HS-27A (cell line): ENCODE measurements at places on chromosomes 5 and 9.

DNA sequence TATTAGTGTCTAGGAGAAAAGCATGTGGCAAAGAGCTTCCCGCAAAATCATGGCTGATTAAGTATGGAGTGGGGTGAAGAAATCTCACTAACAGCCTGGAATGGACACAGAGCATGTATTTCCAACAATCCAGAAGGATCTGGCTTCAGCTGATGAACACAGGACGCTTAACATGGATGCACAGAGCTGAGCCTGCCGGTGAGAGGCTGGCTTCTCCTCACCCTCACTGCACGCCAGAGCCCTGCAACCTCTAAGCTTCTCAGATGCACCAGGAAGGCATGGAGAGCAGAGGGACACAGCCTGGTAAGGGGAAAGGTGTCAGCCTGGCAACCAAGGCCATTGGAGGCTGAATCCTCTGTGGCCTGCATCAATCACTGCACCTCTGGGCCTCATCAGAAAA lies 298.5 kb downstream of the TRIM32 start:
- no peak for DNase-seq

- DNase-seq: no peak
Measured at GRCh38 chr9:115000217-115000639, 69.8 kb upstream of the TNFSF8 start.

GRCh38 chr5:159106569-159107282 lies 7.0 kb upstream of the EBF1 start:
- no peak for DNase-seq

DNA sequence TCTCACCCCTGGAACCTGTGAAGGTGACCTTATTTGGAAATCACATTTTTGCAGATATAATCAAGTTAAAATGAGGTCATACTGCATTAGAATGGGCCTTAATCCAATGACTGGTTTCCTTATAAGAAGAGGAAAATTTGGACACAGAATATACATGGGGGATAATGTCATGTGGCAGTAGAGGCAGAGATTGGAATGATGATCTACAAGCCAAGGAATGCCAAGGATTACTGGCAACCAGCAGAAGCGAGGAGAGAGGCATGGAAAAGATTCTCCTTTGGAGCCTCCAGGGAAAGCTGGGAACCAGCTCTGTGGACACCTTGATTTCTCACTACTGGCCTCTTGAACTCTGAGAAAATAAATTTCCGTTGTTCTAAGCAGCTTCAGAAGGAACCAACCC lies 20.2 kb upstream of the CEP78 start:
- DNase-seq: peak; percentile 53

DNA sequence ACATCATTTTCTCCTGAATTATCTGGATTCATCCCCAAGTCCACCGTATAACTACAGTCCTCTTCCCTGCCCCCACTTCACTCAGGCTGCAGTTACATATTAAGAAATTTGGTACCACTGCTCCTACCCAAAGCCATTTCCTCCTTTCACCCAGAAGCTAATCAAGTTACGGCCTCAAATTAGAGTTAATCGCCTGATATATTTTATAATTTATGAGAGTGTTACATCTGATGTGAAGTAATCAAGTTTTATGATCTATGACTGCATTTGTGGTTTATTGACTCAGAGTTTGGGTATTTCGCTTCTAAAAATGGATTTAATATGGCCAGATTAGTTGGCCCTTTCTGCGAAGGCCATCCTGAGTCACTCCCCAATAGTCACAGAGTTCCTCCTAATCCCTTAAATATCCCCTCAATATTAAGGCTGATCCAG lies 223.6 kb upstream of the KIF2A start:
- peak; percentile 52 for DNase-seq

DNA sequence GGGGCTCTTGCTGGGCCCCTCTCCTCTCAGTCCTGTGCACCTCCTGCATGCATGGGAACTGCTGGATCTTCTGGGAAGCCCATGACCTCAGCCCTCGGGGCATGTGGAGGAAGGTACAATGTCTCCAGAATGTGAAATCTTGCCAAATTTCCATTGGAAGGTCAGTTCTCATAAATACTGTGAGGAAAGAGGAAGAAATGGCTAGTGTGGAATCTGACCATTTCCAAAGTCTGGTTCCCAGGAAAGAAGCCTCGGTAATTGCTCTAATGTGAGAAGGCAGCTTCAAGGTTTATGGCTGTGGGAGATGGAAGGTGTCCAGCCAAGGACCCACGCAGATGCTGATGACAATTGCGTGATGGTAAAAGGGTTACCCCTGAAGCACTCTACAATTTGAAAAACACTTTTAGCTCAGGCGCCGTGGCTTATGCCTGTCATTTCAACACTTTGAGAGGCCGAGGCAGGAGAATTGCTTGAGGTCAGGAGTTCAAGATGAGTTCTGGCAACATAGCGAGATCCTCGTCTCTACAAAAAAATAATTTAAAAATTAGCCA lies 8.1 kb upstream of the IL17B start:
- DNase-seq: no peak

- no peak for DNase-seq
Measured at GRCh38 chr5:178564397-178564796, 25.8 kb downstream of the COL23A1 start.

GRCh38 chr9:104856413-104856941 lies 71.5 kb downstream of the ABCA1 start:
- no peak for DNase-seq

DNA sequence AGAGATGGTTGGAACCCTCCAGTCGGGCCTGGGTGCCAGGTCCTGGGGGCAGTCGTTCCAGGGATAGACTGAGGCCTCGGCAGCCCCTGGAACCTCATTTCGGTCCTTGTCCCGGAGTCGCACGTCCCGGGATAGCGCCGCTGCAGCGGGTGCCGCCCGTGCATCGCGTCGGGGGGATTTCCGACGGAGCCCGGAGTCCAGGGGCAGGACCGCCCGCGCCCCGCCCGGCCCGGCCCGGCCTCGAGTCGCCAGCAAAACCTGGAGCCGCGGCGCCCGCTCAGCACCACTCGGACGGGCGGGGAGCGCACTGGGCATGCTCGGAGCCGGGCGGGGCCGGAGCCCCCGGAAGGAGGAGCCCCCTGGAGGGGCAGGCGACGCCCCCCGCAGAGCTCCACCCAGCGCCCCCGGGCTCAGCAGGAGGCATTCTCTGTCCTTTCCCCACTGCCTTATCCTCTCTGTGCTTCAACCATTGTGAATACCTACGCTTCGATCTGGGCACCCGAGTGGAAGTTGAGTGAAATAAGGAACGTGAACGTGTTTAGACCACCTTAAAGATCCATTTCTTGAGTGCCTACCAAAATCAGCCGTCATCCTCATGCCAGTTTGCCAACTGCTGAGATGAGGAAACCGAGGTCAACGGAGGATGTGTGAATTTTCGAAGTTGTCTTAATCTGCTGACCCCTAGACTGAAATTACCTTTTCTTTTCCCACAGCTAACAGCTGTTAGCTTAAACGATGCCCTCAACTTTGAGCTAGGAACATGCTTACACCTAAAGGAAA lies 1.7 kb upstream of the PTPN3 start:
- no peak for DNase-seq

GRCh38 chr5:116699332-116699731 lies 124.7 kb upstream of the SEMA6A start:
- DNase-seq: no peak

DNA sequence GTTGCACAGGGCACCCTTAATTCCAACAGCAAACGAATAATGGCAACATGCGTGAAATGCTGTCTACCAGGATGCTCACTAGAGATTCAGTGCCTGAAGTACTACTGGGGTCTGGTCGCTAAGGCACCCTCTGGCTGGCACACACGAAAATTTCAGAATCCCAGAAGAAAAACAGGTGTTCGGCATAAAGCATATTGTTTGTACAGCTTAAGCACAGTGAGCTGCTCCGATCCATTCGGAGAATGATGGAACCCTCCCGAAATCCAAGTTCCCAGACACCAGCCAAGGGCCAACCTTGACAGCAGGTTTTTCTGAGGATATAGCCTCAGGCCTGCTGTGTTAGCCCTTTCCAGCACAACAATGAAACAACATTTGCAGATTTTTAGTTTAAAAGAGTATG lies 61.4 kb upstream of the ALDH1B1 start:
- no peak for DNase-seq

- DNase-seq: no peak
Measured at GRCh38 chr5:92023555-92023954, 640.4 kb upstream of the ARRDC3 start.

DNA sequence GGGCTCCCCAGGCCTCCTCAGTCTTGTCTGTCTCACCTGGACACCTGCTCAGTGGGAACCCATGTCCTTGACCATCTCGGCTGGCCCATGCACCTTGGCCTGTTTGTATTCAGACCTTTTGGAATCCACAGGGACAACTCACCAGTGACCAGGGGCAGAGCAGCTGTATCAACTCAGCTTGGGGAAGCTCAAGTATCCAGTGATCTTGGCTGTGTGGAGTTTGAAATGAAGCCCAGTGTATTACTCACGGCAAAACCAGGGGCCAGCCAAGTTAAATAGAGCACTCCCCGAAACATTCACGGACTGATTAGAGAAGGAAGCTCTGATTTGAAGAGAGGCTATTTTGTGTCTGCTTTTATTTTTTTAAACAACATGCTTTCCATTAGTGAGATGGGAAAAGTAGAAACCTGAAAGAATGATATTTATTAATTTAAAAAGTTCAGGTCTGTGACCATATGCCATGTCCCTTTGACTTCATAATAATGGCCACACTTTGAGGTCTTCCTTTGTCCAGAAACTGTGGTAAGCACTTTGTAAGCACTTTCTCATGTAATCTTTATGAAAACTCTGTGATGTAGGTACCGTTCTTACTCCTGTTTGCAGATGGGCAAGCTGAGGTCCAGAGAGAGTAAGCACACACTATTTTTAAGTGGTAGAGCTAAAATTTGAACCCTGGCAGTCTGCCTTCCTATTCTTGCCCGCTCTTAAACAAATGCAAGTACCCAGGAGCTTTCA lies 656.5 kb downstream of the BNC2 start:
- peak; percentile 47 for DNase-seq

- no peak for DNase-seq
Measured at GRCh38 chr9:121566481-121567465, 67.1 kb upstream of the GGTA1 start.

- DNase-seq: no peak
Measured at GRCh38 chr5:163614787-163615186, 109.4 kb downstream of the MAT2B start.

GRCh38 chr9:129437626-129438323 lies 183.1 kb downstream of the C9orf50 start:
- DNase-seq: no peak

DNA sequence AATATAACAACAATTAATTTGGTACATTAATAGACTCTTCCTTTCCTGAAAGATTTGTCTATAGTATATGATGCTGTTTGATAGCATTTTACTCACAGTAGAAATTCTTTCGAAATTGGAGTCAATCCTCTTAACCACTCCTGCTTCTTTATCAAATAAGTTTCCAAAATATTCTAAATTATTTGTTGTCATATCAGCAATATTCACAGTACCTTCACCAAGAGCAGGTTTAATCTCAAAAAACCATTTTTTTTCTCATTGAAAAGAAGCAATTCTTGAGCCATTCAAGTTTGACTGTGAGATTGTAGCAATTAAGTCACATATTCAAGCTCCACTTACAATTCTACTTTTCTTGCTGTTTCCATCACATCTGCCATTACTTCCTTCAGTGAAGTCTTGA lies 83.5 kb upstream of the PRR16 start:
- DNase-seq: no peak

- DNase-seq: no peak
Measured at GRCh38 chr5:61523997-61524396, 191.9 kb downstream of the ZSWIM6 start.

DNA sequence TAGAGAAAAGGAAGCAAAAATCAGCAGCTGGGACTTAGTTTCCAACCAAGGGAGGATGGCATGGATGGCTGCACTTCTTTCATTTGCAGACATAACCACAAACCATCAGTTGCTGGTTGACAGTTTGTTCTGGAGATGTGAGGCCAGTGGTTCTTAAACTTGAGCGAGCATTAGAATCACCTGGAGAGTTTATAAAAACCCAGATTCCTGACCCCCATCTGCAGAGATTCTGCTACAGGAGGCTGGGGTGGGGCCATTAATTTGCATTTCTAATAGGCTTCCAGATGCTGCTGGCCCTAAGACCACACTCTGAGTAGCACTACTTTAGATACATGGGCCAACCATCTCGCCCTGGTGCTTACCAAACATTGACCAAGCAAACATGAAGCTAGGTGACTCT lies 60.8 kb downstream of the MARCHF3 start:
- DNase-seq: no peak
